SJSA1 (cell line): ENCODE measurements at places on chromosomes 7 and 10.

DNA sequence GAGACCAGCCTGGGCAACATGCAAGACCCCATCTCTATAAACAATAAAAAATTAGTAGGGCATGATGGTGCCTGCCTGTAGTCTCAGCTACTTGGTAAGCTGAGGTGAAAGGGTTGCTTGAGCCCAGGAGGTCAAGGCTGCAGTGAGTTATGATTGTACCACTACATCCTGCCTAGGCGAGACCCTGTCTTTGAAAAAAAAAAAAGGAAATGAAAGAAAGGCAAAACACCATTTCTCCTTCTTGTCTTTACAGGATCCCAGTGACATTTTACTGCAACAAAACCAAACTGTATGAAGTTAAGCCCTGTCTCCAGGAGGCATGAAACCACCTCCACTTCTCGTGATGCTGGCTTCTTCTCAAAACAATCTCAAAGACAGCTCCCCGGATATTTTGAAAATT is 29.9 kb upstream of the PBLD start:
- no peak for DNase-seq
- H3K4me1 ChIP-seq, result no peaks in the 10 kb centered on the region
- no peaks in the 10 kb centered on the region for H3K27me3 ChIP-seq
- H3K36me3 ChIP-seq, result peaks cover 25% of the 10 kb centered on the region

- no peaks in the 10 kb centered on the region for H3K27me3 ChIP-seq
- no peak for DNase-seq
- no peaks in the 10 kb centered on the region for H3K4me1 ChIP-seq
- no peaks in the 10 kb centered on the region for H3K36me3 ChIP-seq
- H3K4me3 ChIP-seq, result no peak overlapping the region
Observed at GRCh38 chr10:122258136-122259074, 12.7 kb upstream of the BTBD16 start.

DNA sequence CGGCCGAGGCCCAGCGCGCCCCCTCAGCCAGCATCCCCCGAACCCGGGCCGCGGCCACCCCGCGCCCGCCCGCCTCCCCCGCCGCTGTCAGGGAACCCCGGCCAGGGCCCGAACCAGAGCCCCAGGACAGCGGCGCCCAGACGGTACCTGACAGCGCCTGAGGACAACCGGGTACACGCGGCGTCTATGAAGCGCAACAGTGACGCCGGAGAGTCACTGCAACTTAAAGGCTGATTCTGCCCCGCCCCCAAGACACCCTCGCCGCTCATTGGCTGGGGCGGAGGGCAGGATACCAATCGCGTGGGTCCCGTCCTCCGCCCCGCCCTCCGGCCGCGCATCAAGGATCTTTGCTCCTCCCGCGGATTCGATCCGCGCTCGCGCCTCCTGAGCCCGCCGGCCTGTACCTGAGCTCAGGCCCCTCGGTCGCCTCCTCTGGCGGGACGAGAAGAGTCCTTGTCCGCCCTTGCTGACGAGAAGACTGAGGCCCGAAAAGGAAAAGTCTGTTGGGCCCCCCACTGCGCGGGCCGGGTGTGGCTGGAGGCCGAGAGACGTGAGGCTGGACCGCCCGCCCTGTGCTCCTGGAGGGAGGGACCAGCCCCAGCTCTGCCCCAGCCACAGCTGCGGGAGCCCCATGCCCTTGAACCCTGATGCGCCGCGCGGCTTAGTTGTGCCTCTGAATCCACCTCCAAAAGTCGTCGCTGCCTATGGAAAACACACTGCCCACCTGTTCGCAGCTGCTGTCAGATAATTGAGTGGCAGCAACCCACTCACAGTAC is at the start of gene OAT:
Gene OAT, minus strand, starts transcription at position 198 of the 776 bp plus-strand sequence. CDS start 6,752 bp downstream, outside the sequence.
- peak within 1 kb of the TSS; percentile 19; the same call in 1 of the 2 replicates for H3K27ac ChIP-seq
- peak within 1 kb of the TSS; percentile 75 for H3K4me3 ChIP-seq
- H3K27me3 ChIP-seq, result peaks cover 13% of the 10 kb centered on the region; the same call in 1 of the 2 replicates
- peaks cover 4% of the 10 kb centered on the region for H3K36me3 ChIP-seq

DNA sequence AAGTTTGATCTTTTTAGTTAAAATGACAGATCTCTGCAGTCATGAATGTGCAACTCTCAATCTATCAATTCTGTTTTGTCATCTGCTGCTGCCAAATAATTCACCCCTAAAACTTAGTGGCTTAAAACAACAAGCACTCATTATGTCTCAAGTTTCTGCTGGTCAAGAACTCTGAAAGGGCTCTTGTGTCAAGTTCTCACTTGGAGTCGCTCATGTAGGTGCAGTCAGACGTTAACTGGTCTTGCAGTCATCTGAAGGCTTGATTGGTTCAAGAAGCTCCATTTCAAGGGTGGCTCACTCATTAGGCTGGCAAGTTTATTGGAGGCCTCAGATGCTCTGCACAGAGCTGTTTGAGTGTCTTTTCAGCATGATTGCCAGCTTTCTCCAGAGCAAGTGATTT is 28.5 kb upstream of the LRRC72 start:
- no peak for DNase-seq
- no peak overlapping the region for H3K4me3 ChIP-seq
- no peaks in the 10 kb centered on the region for H3K36me3 ChIP-seq
- H3K27ac ChIP-seq, result no peak overlapping the region

- peaks cover 14% of the 10 kb centered on the region for H3K4me1 ChIP-seq
- H3K4me3 ChIP-seq, result peak overlapping the region; percentile 25
- no peaks in the 10 kb centered on the region for H3K27me3 ChIP-seq
- H3K27ac ChIP-seq, result no peak overlapping the region
- no peaks in the 10 kb centered on the region for H3K36me3 ChIP-seq
- peak; percentile 26 for DNase-seq
Observed at GRCh38 chr10:114100848-114101741, 57.4 kb downstream of the ADRB1 start.

DNA sequence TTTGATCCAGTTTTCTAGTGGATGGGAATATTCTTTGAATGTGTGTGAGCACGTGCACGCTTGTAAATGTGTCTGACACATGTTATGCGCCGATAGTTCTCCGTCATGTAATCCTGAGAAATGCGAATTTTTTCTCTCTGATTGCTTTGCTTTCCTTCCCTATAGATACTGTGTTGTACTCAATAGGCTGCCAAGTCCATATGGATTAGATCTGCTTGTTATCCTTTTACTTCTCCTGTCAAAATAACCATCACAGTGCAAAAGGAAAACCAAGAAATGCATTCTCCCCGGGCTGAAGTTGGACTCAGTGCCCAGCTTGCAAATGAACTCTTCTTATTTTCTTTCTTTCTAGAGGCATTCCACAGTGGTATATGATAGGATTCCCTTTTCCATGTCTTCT is 131.9 kb downstream of the KIAA1217 start:
- no peak for DNase-seq
- no peaks in the 10 kb centered on the region; the same call in 1 of the 2 replicates for H3K4me1 ChIP-seq
- H3K27ac ChIP-seq, result no peak overlapping the region
- no peaks in the 10 kb centered on the region for H3K36me3 ChIP-seq

DNA sequence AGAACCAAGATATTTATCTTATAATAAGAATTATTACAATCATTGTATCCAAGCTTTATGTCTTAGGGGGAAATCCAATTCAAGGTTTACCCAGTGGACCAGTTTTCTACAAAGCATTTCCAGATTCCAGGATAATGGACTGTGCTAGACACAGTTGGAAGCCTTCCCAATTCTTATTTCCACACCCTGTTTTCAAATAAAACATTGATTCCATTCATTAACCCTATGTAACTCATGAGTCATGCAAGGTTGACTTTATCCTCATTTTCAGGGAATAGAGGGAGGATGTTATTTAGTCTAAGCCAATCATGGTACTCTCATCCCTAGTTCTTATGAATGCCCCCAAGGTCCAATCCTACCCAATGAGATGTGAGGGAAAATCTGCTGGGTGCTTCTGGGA is 145.7 kb downstream of the RNLS start:
- no peak overlapping the region for H3K4me3 ChIP-seq
- H3K27ac ChIP-seq, result no peak overlapping the region
- no peak for DNase-seq
- no peaks in the 10 kb centered on the region for H3K27me3 ChIP-seq
- no peaks in the 10 kb centered on the region for H3K4me1 ChIP-seq
- no peaks in the 10 kb centered on the region for H3K36me3 ChIP-seq

DNA sequence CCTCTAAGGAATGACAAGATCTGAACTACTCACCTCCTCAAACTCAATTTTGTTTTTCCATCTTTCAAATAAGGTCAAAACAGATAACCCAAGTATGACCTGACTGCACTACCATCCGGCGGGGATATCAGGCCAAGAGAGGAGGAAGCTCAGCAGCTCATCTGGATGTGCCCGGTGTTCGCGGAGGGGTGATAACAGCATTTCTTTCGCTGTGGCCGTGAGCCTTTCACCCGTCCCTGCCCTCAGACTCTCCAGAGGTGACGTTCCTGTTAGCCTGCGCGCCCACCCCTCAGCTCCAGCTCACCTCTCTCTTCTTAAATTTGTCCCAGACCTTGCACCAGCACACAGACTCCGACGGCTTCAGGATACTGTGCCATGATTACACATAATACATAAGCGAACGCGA is 526 bp downstream of the ZNF248 start:
- H3K4me1 ChIP-seq, result peaks cover 13% of the 10 kb centered on the region; the same call in 1 of the 2 replicates
- 0 out of 2 replicates have a peak overlapping the region, but pooled peaks have one; percentile 92 for H3K27ac ChIP-seq
- no peaks in the 10 kb centered on the region for H3K27me3 ChIP-seq
- no peak for DNase-seq
- H3K36me3 ChIP-seq, result peaks cover 7% of the 10 kb centered on the region; the same call in 1 of the 2 replicates

DNA sequence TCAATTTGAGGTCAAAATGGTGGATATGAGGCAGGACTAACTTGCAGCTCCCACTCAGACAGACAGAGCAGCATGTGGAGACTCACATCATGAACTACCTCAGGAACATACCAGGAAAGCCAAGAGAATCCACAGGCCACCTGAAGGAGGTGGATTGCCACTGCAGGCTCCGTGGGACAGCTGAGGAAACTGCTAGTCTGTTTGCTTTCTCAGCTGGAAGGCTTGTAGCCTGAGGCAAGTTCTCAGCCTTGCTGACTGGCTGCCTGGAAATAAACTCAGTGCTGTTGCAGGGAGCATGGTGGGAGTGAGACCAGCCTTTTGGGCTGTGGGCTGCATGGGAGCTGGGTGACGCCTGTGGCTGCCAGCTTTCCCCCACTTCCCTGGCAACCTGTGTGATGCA is 202.9 kb downstream of the ZNF248 start:
- no peak overlapping the region for H3K27ac ChIP-seq
- no peak for DNase-seq
- no peaks in the 10 kb centered on the region for H3K36me3 ChIP-seq
- H3K4me3 ChIP-seq, result no peak overlapping the region

- H3K36me3 ChIP-seq, result no peaks in the 10 kb centered on the region
- no peak for DNase-seq
- no peaks in the 10 kb centered on the region for H3K27me3 ChIP-seq
- peaks cover 7% of the 10 kb centered on the region for H3K4me1 ChIP-seq
Observed at GRCh38 chr7:73345538-73345937, 17.6 kb downstream of the FKBP6 start.

DNA sequence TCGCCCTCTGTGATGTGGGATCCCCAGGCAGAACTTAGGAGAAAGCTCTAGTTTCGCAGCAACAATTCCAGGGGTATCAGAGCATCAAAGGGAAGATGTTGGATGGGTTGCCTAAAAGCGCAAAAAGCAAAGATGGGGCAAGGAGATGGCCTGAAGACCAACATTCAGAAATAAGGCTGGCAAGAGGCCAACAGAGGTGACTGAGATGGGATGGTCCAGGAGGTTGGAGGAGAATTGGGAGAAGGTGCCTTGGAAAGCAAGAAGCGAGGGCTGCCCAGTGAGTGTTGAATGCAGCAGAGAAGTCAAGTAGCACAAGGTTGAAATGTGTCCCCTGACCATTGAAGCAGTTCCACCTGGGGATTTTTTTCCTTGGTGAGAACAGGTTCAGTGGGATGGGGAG is 38.4 kb upstream of the TMEM273 start:
- DNase-seq, result no peak
- H3K36me3 ChIP-seq, result no peaks in the 10 kb centered on the region
- no peak overlapping the region for H3K27ac ChIP-seq
- H3K27me3 ChIP-seq, result no peaks in the 10 kb centered on the region
- H3K4me3 ChIP-seq, result no peak overlapping the region
- no peaks in the 10 kb centered on the region for H3K4me1 ChIP-seq

DNA sequence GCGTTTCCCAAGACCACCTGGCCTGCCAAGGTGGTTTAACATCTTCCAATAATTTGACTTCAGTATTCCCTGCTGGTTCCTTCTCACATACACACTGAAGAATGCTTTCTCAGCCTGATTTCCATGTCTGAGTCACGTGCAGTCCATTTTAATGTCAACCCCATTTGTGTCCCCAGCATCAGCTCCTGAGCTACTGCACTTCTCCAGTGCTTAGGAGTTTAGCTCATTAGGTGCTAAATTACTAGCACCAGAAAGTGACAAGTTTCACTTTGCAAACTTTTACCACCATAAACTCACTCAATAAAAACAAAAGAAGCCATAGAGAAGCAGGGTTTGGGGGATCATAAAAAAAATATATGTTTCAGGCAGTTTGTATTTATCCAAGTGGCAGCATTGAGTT is 279.3 kb upstream of the SORCS1 start:
- H3K36me3 ChIP-seq, result no peaks in the 10 kb centered on the region
- H3K4me3 ChIP-seq, result no peak overlapping the region
- peaks cover 9% of the 10 kb centered on the region for H3K4me1 ChIP-seq
- no peak overlapping the region for H3K27ac ChIP-seq

GRCh38 chr10:43317422-43317821 is 50.6 kb upstream of the RASGEF1A start:
- no peak overlapping the region for H3K27ac ChIP-seq
- no peak overlapping the region for H3K4me3 ChIP-seq
- DNase-seq, result no peak
- H3K4me1 ChIP-seq, result no peaks in the 10 kb centered on the region
- H3K27me3 ChIP-seq, result no peaks in the 10 kb centered on the region

DNA sequence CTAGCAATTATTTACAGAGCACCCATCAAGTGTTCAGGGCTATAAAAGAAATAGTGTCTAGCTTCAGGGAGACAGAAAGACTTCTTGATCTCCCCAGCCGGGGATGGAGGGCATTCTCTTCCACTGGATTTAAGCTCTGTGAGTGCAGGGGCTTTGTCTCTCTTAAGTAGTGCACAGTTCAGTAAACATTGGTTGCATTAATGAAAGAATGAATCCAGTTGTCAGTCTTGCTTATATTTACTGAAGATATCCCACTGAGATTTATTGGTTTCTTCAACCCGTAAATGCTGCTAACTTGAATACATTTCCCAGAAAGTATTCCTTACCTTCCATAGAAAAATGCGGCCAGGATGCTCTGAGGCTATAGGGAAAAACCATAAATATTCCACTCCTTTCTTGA is 41.9 kb downstream of the AUTS2 start:
- no peaks in the 10 kb centered on the region for H3K4me1 ChIP-seq
- H3K27me3 ChIP-seq, result no peaks in the 10 kb centered on the region
- no peaks in the 10 kb centered on the region for H3K36me3 ChIP-seq
- no peak for DNase-seq
- H3K27ac ChIP-seq, result no peak overlapping the region
- no peak overlapping the region for H3K4me3 ChIP-seq

DNA sequence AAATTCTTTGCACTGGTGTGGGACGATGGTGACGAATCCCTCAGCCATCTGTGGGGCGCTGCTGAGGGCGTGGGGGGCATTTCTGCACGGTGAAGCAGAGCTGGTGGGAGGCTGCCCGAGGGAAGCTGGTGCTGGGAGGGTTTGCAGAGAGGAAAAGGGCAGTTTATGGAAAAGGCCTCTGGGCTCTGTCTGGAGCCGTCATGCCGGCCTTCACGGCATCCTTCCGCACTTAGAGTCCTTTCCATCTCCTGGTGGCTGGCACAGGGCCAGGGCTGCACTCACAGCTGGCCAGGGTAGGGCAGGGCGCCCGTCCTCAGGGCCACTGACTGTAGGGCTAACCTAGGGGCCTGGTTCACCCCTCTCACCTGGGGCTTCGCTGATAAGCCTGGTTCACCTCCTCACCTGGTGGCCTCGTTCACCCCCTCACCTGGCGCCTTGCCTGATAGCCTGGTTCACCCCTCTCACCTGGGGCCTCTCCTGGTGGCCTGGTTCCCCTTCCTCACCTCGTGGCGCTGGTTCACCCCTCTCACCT is 598 bp upstream of the AMZ1 start:
- peak; percentile 55 for DNase-seq
- no peaks in the 10 kb centered on the region for H3K36me3 ChIP-seq
- peaks cover 39% of the 10 kb centered on the region for H3K4me1 ChIP-seq
- peaks cover 21% of the 10 kb centered on the region for H3K27me3 ChIP-seq
- peak overlapping the region; percentile 37; the same call in 1 of the 2 replicates for H3K27ac ChIP-seq
